Globus pallidus (tissue), 1 donor: ENCODE measurements at places on chromosomes 5 and 9.

DNA sequence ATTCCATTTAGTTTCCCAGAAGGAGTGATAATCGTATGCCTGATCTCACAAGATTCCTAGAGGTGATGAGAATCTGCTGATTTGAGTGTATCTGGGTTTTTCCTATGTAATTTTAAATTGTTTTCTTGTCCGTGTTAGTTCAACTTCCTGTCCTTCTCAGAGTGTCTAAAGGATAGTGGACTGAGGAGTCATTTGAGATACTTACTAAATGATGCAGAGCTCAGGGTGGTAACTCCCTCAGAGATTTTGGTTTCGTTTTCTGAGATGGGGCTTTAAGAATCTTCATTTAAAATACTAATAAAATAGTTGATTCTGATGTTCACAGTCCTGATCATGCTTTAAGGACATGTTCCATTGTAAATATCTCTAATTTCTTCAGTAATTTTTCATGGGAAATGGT, 30.3 kb downstream of the MELK start:
- DNase-seq, result no peak

DNA sequence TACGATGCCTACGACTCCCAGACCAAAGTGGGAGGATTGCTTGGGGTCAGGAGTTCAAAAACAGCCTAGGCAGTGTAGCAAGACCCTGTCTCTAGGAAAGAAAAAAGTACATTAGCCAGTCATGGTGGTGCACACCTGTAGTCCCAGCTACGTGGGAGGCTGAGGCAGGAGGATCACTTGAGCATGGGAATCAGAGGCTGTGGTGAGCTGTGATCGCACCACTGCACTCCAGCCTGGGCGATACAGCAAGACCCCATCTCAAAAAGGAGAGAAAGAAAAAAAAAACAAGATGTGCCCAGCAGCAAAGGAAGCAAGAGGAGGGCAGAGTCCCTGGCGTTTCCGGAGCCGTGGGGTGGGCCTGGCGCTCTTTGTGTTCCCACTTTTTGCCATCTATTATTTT, 79.4 kb upstream of the CACNA1B start:
- no peak for DNase-seq

- DNase-seq, result no peak
Observed at GRCh38 chr9:93028448-93029006, 30.0 kb upstream of the SUSD3 start.

DNA sequence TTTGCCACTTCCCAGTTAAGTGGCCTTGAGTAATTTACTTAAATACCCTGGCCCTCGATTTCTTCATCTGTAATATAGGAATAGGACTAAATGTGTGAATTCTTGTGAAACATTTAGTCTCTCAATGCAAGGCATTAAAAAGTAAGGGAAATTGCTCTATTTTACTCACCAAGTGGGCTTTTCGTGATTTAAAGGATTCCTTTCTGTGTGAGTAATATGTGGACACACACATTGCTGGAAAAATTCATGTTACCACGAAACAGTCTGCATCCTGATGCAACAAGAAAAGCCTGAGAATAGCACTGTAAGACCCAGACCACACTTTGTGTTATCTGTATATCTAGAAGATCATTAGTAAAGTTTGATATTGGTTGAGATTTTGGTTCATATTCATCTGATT, 1243.0 kb upstream of the CDH9 start:
- no peak for DNase-seq

GRCh38 chr5:175893466-175893865, 22.1 kb downstream of the CPLX2 start:
- DNase-seq, result no peak

DNA sequence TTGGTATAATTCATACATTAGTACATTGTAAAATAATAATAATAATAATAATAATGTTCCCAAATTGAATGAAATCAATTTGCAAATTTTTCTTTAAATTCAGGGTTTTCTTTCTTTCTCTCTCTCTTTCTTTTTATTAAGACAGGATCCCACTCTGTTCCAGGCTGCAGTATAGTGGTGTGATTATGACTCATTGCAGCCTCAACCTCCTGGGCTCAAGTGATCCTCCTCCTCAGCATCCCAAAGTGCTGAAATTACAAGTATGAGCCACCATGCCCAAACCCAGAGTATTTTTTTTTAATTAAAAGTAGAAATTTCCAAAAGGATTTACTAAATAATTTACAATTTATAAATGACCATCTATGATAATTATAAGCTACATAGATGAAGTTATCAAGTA, 117.7 kb downstream of the HOMER1 start:
- DNase-seq, result no peak

- no peak for DNase-seq
Observed at GRCh38 chr5:610011-610743, 2.0 kb upstream of the CEP72 start.

- DNase-seq, result peak; percentile 62
Observed at GRCh38 chr9:121299467-121300282, 31.7 kb downstream of the GSN start.

DNA sequence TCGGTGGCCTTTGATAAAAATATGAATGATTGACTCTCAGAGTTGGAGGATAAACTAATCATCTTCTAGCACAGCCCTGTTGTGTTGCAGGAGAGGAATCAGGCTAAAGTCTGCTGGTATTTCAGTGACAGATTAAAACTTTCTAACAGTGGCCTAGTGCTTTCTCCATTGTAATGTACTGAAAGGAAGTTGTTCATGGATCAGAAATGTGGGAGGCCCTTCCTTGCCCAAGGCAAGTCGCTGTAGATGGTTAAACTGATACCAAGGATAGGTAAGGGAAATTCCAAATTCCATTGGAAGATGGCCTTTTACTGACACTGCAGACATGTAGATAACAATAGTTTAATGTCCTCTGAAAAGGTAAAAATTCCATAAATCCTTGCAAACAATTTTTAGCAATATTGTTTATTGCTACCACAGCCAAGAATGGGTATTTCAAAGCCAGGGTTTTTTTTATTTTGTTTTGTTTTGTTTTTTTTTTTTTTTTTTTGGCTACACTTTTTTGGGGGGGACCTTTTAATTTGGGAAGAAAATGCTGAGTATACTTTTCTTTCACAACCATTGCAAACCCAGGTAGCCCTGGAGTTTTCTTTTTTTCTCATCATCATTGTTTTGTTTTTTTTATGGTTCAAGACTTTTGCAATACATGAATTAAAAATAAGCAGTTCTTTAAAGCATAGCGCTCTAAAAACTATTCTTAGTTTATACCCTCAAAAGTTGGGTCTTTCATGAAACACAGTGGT, 35.5 kb downstream of the WDR36 start:
- no peak for DNase-seq

- DNase-seq, result peak; percentile 45
Observed at GRCh38 chr5:7754997-7755596, 95.8 kb downstream of the CFAP90 start.

DNA sequence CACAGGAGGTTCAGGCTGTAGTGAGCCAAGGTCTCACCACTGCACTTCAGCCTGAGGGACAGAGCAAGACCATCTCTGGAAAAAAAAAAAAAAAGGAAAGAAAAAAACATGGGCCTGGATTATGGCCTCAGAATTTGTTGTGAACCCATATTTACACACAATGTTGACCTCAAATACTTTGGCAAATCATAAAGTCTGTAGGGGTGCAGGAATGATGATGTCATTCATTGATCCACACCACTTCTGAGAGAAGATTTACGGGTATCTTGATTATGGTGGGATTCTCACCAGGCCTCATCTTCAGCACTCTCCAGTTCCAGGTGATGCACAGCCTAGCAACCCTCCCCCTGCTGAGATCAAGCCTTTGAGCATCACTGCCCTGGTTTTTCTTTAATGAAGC, 156.9 kb downstream of the CDH6 start:
- DNase-seq, result no peak

- DNase-seq, result no peak
Observed at GRCh38 chr9:134040781-134041648, 15.7 kb downstream of the BRD3OS start.

DNA sequence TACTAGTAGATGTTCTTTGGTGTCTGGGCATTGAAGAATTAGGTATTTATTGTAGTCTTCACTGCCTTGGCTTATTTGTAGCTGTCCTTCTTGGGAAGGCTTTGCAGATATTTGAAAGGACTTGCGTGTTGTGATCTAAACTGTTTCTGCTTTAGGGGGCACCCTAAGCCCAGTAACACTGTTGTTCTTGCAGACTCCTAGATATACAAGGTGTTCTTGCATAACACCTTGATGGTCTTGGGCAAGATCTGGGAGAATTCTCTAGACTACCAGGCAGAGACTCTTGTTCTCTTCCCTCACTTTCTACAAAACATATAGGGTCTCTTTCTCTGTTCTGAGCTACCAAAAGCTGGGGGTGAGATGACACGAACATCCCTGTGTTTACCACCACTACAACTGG, 179.1 kb downstream of the FAM170A start:
- no peak for DNase-seq

- no peak for DNase-seq
Observed at GRCh38 chr5:6244339-6244714, 134.0 kb downstream of the MED10 start.

- DNase-seq, result no peak
Observed at GRCh38 chr9:134193912-134194535, 29.7 kb upstream of the RNU6ATAC start.

- no peak for DNase-seq
Observed at GRCh38 chr5:55836191-55836590, 15.0 kb upstream of the IL31RA start.

GRCh38 chr9:81822967-81823366, 105.3 kb upstream of the SPATA31D4 start:
- DNase-seq, result no peak

GRCh38 chr5:14226992-14227391, 83.8 kb downstream of the TRIO start:
- no peak for DNase-seq

GRCh38 chr9:2389404-2389803, 232.2 kb upstream of the VLDLR start:
- no peak for DNase-seq

- DNase-seq, result no peak
Observed at GRCh38 chr5:84257061-84257460, 127.6 kb downstream of the EDIL3 start.

- DNase-seq, result no peak
Observed at GRCh38 chr5:80739898-80740297, 85.1 kb upstream of the DHFR start.

- DNase-seq, result no peak
Observed at GRCh38 chr5:149264439-149265067, 7.1 kb upstream of the AFAP1L1 start.

- no peak for DNase-seq
Observed at GRCh38 chr5:64644831-64645230, 45.5 kb upstream of the SHISAL2B start.

- no peak for DNase-seq
Observed at GRCh38 chr5:61766141-61766540, 434.1 kb downstream of the ZSWIM6 start.

DNA sequence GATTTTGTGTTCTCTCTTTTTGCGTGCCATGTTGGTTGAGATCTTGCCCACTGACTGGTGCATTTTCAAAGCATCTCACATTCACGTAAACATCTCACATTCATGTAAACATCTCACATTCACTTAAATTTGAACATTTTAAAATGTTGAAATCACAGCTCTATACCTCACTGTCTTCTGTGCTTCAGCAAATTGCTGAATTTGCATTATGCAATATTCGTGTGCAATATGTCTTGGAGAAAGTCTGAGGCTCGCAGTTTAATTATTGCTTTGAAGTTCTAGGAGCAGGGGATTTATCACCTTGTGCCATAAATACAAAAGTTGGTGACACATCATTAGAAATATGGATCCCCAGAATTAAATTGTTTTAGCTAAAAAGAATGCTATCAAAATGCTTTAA, 42.6 kb downstream of the TNFSF15 start:
- DNase-seq, result no peak

GRCh38 chr5:150209099-150209635, 19.3 kb downstream of the SLC6A7 start:
- no peak for DNase-seq

DNA sequence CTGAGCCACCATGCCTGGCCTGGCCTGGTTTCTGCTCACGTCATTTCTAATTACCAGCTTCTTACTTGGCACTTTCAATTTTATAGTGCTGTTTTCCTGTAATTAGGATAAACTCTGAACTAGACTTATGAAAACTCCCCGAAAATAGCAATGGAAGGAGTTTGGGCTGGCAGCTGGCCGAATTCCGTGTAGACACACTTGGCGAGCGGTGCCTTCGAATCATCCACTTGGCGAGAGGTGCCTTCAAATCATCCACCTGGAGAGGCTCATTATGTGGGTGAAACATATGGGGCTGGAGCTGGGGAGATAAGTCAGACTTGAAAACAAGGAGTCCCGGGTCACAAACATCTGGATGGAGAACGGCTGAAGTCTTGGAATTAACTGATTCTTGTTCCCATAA, 203.7 kb downstream of the ROR2 start:
- no peak for DNase-seq

- peak; percentile 79 for DNase-seq
Observed at GRCh38 chr9:77521091-77521490, 127.0 kb downstream of the GNA14 start.

DNA sequence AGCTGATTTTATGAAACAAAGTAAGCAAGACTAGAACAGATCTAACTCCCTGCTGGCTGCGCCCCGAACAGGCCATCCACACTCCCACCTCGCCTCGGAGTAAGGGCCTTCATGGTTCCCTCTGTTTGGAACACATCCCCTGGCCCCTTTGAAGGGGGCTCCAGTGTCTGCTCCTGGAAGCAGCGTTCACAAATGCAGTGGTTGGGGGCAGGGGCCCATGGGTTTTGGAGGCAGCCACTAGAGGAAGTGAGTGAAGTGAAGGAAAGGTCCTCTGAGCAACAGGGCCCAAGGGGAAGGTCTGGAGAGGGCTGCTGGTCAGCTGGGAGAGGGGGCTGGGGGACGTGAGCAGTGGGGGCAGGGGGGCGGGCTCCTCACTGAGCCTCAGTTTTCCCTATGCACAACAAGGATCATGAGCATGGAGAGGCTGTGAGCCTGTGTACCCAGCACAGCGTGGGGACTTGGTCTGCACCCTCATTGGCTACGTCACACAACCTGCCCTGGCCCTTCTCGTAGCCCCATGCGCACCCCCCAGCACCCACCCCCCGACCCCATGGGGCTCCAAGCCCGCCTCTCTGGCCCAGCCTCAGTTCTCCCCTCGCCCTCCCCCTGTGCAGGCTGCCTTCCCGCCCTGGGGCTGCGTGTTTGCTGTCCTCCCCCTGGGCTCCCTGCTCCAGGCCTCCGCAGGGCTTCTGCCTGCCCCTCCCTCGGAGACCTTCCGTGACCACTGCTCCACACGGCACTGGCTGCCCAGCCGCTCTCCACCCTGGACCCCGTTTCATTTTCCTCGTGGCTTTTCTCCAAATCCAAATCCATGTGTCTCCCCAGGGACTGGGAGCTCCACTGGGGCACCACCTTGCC, 39.5 kb downstream of the RASGEF1C start:
- no peak for DNase-seq

GRCh38 chr9:75651709-75652108, 238.8 kb upstream of the PCSK5 start:
- DNase-seq, result no peak

- no peak for DNase-seq
Observed at GRCh38 chr5:133890314-133890713, 78.1 kb downstream of the C5orf15 start.

DNA sequence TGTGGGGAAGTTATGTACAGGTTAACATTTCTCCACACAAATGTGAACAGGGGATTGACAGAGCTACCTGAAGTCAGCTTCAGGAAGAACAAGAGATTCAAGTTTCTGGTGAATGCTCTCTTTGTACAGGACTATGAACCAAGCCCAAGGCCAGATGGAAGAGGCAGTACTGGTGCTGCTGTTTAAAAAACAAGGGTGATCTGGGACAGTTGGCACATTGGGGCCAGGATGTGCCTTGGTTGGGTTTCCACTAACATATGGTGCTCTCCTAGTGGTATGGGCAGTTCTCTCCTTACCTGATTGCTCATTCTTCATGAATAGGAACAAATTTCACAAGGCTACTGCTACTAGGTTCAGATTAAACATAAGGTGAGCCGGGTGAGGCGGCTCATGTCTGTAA, 40.0 kb downstream of the MTMR12 start:
- DNase-seq, result no peak
